Skin of body (tissue), 3 donors: ENCODE measurements at places on chromosomes 7 and 10. TPM values are rescaled to one million over a fixed set of nuclear protein-coding genes. Genes with fewer than 3 reads are reported as not detected.

Gene ANKRD2
- 6.4 TPM for total RNA-seq

Gene DHTKD1
- total RNA-seq: 19.5 TPM

GRCh38 chr10:11125004-11125403, 107.3 kb downstream of the CELF2 start:
- no peak for DNase-seq

DNA sequence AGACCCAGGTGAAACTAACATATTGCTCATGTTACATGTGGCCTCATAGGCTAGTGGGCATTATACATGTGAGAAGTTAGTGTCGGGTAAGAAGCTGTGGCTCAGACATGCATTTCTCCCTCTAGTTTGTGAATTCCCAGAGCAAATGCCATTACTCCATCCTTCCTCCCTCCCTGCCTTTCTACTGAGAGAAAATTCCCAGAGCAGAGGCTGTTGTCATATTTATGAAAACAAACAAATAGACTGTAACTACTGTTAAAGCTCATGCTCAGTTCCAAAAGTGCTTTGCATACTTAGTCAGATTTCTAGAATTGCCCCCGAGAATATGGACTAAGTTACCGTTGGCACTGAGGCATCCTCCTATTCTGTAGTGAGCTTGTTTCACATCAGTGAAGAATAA, 29.0 kb downstream of the ZNRF2 start:
- DNase-seq: no peak

Gene DIP2C
- 16.7 TPM for total RNA-seq

Gene GRID2IP
- total RNA-seq: 0.30 TPM

DNA sequence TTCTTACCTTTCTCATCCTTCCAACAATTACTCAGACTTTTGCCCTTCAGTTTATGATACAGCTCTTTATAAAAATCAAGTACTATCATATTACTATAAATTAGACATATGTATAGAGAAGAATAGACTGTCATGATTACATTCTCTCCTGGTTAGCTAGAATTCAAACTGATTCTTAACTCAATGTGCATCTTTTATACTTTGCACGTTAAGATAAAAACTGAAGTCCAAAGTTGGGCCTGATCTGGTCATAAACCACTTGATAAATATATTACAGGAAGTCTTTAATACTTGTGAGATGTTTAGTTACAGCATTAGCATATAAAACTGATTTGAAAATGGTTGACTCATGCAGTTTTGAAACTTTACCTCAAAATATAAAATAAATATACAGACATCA, 2.6 kb downstream of the AGR3 start:
- no peak for DNase-seq

Gene OR2AE1
- not detected for total RNA-seq

Gene IDI1
- 81.6 TPM for total RNA-seq

- no peak for DNase-seq
Observed at GRCh38 chr7:126378642-126379041, 874.1 kb downstream of the GRM8 start.

Gene TRPV5
- 0.10 TPM for total RNA-seq

DNA sequence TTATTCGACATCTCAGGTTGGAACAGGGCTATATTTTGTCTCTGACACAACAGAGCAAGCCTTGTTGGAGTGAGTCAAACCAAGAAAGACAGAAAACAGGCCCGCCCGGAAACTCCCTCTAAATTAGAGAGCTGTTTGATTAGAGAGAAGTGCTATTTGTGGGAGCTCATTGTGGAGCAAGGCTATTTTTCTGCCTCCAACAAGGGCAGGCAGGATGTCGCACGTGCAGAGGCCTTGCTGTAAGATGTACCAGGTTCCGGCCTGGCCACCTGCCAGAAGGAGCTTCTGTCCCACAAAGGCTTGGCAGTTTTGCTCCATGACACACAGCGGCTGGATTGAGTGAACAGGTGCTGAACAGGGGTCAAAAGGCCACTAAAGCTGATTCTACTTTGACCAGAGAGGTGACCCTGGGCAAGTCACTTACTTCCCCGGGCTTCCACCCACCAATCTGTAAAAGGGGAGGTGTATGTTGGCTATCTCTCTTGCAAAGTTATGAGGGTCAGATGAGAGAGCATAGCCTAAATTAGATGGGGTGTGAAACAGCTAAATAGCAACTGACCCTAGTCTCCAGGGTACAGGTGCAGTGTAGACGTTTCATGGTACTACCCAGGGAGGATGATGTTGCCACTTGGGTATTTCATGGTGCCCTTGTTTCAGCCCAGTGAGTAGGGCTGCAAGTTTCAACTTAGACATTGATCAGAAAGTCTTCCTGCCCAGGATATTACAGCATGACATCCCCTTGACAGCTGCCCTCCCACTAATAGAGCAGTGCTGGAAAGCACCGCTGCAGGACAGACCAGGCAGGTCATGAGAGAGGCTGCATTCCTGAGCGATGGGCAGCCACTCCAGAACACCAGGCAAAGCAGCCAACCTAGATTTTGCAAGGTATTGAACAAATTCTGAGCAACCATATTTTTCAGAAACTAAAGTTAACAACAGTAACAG, 62.0 kb downstream of the VSTM4 start:
- DNase-seq: no peak

- no peak for DNase-seq
Observed at GRCh38 chr10:51800725-51801424, 101.5 kb upstream of the CSTF2T start.

Gene MAGI2
- 6.9 TPM for total RNA-seq

DNA sequence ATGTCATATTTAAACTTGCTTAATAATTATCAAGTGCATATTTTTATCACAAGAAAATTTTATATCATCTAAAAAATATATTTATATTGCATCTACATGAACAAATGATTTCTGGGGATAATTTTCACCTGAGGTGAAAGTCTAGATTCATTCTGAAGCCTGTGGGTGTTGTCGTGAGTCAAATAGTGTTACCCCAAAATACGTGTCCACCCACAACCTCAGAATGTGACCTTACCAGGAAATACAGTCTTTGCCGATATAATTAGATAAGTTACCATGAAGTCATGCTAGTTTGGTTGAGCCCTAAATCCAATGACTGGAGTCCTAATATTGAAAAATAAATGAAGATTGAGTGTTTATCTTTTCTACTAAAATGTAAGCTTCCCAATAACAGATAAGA, 203.0 kb upstream of the MDFIC start:
- DNase-seq: no peak

Gene SLC26A4
- total RNA-seq: 1.1 TPM

DNA sequence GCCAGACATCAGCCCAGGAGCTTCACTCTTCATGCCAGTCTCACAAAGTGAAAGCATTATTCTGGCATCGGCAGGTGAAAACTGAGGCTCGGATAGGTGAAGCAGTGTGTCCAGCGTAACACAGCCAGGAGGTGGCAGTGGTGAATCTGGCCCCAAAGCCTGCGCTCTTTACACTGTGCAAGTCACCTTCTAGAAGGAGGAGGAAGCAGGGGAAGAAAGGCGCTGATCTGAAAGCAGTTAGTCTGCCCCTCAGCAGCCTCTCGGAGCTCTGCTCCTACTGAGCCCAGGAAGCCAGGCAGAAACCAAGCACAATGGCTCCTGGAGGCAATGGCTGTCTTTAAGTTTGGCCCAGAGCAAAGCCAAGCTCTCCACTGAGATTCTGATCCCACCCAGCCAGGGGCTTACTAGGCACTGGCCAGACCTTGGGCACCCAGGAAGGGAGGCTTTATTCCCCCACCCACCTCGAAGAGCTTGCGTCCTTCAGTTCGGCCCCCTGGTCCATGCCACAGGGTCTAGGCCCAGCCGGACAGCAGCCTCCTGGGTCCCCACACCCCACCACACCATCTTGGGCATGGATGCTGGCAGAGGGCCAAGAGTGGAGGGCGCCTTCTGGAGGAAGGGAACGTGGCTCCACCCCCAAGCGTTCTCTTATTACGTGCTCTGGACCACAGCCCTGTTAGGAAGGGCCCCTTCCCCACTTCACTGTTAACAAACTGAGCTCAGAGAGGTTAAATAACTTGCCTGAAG, 104.5 kb downstream of the GRID1 start:
- DNase-seq: no peak

Gene LYZL1
- not detected for total RNA-seq
